ENCODE measurements at places on chromosomes 4 and X.

GRCh38 chr4:4866866-4867374 lies 7.5 kb downstream of the MSX1 start:
- DNase-seq: peak; percentile 21

DNA sequence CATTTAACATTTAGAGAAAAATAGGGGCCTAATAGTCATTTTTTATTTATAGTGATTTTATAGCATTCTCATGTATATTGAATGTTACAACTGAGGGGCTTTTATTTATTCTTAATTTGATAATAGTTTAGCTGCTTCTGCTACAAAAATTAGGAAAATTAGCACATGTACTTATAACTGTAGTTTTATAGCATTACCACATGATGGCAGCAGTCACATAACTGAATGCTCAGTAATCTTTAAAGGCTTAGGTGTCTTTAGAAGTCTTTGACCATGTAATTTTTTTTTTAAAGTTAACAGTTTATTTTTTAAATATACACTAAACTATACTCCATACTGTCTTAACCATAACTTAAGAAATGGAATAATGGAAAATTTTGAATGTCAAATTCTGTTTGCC lies 136.6 kb downstream of the STAG2 start:
- no peak for DNase-seq

- no peak for DNase-seq
These were observed 519.2 kb downstream of the ARAP2 start for GRCh38 chr4:35725131-35725530.

- no peak for DNase-seq
These were observed 67.4 kb upstream of the CLCN4 start for GRCh38 chrX:10089378-10089795.

- DNase-seq: no peak
These were observed 20.7 kb upstream of the RNF150 start for GRCh38 chr4:141153751-141154510.

DNA sequence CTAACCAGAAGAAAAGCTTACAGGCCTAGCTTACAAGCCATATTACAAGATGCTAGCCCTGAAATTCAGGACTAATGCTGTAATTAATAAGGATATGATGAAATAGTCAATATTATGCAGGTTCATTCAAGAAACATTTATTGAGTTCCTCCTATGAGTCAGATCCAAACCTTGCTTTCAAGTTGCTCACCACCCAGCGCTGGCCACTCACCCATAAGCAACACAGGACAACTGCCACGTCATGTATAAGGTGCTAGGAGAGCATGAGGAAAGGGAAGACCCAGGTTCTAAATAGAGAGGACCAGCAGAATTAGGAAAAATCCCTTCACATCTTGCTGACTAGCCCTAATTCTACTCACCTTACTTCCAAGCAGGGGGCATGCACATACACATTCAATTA lies 23.3 kb downstream of the MAML3 start:
- no peak for DNase-seq

- no peak for DNase-seq
These were observed 168.1 kb upstream of the MAP3K15 start for GRCh38 chrX:19683358-19683757.

GRCh38 chrX:120514236-120514635 lies 45.1 kb upstream of the LAMP2 start:
- no peak for DNase-seq

DNA sequence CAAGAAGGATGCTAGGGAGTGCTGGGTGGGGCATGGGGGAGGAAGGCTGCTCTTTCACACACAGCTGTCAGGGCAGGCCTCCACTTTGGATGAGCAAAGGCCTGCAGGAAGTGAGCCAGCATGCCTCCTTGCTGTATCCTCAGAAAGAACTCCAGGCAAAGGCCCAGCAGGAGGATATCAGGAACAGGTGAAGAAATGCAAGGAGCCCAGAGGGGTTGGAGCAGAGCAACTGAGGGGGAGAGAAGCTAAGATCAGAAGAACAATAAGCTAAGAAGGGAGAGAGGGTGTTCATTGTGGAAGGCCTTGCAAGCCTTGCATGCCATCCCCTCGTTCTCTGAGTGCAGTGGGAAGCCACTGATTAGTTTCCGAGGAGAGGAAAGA lies 115.1 kb downstream of the CAMK2D start:
- DNase-seq: no peak

DNA sequence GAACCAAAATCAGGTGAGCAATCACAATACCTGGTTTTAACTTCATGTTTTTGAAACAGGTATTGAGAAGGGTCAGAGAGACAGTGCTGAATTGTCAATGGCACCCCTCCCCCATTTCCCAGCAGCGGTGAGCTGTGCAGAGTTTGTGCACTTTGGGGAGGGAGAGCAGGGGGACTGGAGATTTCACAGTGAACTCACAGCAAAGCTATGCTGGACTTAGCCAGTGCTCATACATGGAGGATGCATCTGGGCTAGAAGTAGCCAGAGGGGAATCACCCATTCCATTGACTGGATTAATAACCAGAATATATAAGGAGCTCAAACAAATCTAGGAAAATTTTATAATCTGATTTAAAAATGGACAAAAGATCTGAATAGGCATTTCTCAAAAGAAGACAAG lies 612.6 kb downstream of the STPG2 start:
- no peak for DNase-seq

DNA sequence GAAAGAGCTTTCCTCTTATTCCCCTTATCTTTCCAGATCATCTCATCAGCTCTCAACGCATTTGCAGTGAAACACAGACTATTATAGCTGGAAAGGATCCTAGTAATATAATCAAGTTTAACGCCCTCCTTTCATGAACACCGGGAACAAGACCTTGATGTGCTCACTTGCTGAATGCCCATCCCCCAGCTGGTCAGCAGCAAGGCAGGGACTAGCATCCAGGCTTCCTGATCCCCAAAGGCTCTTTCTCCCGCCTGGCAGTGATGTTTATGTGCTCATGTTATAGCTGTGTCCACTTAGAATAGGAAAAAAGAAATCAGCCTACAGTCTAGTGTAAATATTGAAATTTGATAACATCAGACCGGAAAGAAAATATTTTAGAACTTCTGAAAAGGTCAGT lies 24.6 kb downstream of the GPC4 start:
- no peak for DNase-seq

DNA sequence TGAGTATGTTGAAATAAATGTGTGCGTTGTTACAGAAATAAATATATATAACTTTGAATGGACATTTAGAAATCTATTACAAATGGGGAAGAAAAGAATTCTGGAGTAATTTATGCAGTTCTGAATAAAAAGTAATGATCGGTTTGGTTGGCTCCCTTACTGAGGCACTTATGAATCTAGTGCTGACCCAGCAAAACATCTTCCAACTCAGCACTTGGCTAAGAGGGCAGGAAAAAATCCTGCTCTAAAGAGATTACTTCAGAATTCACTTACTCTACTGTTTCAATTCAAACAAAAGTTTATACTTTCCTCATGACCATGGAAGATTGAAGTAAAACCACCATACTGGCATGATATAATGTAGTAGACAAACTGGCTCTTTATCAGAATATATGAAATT lies 123.9 kb upstream of the RXFP1 start:
- no peak for DNase-seq

DNA sequence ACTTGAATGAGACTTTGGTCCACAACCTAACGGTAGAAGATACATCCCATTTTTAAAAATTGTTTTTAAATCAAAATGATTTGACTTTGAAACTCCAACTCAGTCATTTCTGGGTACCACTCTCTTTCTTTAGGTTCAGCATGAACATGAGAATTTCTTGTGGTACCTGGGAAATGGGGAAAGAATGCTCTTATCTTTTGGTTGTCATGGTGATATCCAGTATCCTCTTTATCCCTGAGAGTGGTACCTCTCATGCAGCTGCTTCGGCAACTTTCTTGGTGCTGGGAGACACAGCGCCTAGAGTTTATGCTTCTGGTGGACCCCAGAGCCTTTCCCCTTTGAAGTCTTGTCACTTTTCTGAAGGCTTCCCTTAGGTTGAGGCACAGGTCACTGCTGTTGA lies 465.1 kb upstream of the FAT1 start:
- no peak for DNase-seq

GRCh38 chrX:14941301-14941700 lies 68.1 kb downstream of the MOSPD2 start:
- DNase-seq: no peak

- no peak for DNase-seq
These were observed 33.5 kb upstream of the STOX2 start for GRCh38 chr4:183871581-183871980.

DNA sequence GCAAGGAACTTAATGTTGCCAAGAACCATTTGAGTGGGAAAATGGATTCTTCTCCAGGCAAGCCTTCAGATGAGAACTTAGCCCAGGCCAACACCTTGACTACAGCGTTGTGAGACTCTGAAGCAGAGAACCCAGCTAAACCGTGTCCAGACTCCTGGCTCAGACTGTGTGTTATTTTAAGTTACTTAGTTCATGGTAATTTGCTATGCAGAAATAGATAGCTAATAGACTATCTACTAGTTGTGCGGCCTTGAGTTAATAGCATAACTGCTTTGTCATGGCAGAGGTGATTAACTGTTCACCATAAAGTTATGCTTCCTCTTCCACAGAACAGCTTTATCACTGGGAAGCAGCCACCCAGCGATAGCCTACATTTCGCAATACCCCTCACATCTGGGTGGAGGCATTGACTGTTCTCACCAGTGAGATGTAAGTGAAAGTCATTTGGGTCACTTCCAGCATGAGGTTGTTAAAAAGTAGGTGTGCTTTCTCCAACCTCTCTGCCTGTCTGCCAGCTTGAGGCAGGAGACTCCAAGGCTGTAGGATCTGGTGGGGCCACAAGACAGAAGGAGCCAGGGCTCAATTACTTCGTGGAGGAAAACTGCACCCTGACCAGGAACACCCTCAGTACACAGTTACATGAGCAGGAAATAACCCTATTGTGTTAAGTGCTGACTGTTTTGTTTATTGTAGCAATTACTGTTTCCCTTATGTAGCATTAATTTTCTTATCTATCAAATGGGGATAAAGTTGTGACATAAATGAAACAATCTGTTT lies 94.2 kb downstream of the GPAT3 start:
- peak; percentile 30 for DNase-seq

GRCh38 chrX:10769195-10769594 lies 148.8 kb upstream of the MID1 start:
- DNase-seq: no peak

GRCh38 chr4:64715741-64716140 lies 306.5 kb upstream of the TECRL start:
- no peak for DNase-seq

DNA sequence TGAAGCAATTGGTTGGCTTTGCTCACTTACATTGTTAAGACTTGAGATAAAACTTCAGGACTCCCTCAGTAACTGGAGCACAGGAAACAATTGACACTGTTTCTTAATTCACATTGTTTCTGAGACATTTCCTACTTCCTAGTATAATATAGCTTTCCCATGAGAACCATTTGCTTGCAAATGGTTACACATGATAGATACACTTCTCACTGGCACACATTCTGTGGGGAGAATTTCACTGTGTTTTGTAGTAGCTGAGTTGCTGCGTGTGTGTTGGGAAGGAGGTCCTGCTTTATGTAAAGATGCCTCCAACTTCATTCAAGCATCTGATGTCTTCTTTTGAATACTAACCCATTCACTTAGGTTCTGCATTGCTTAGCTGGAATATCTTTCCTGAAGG lies 85.3 kb upstream of the SLC4A4 start:
- no peak for DNase-seq

Data from heart left ventricle (tissue), 16 donors.